ENCODE measurements at places on chromosomes 7 and 10. TPM values are rescaled to one million over a fixed set of nuclear protein-coding genes. Genes with fewer than 3 reads are reported as not detected.

The MBL2 gene
- total RNA-seq: not detected

The TRPV5 gene
- not detected for total RNA-seq

The ADRB1 gene
- total RNA-seq: not detected

The SPOCK2 gene
- 0.44 TPM for total RNA-seq

The NODAL gene
- total RNA-seq: not detected

Measured in placental pericyte (primary cell).